ENCODE measurements at places on chromosomes 4 and X.

GRCh38 chr4:15436513-15436912, 8.7 kb downstream of the C1QTNF7 start:
- DNase-seq, result no peak

GRCh38 chr4:89904524-89904923, 9.9 kb downstream of the MMRN1 start:
- DNase-seq, result no peak

DNA sequence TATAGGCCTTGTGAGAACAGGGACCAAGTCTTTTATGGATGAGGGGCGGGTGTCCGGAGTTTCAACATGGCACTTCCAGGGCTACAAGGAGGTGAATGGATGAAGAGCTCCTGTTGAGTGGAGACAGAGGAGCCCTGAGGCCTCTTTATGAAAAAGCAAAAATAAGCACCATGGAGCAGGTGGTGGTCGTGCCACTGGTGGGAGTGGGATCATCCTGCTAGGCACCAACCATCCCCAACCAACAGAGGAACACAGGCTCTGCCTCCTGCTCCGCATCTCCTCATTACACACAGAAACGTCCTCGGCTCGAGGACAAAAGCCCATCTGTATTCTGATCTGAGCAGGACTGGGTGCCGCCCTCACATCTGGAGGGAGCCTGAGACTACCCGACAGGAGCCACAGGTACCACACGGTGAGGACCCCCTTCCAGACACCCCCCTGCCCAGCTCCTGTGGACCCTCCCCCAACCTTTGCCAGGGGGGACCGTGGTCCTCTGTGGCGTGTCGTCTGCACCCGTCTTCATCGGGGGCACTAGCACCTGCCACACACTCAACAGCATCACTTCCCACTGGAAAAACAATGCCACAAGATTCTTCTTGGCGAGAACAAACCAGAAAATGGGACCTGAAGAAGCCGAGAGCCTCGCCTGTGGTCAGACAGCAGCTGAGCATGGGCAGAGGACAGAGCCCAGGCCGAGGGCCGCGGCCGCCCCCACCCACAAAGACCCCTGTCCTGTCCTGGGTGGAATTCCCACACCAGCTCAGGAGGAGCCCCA, 3.9 kb upstream of the PDE6B start:
- DNase-seq, result no peak

- DNase-seq, result no peak
Measured at GRCh38 chr4:34845926-34846325, 1398.4 kb downstream of the ARAP2 start.

DNA sequence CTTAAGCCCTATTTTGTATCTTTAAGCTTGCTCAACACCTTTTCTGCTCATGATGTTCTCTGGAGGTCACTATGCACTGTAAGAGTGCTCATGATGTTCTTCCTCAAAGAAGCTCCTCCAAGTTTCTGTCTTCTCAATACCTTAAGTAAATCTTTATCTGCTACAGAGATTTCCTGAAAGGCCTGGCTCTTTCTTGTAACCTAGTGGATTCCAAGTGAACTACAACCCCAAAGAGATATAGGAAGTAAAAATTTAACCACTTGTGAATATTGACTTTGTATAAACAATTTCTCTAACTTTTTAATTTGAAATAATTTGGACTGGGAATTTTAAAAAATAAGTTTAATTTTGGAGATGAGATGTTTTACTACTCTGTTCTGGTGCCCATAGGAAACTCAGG, 39.3 kb upstream of the XK start:
- no peak for DNase-seq

DNA sequence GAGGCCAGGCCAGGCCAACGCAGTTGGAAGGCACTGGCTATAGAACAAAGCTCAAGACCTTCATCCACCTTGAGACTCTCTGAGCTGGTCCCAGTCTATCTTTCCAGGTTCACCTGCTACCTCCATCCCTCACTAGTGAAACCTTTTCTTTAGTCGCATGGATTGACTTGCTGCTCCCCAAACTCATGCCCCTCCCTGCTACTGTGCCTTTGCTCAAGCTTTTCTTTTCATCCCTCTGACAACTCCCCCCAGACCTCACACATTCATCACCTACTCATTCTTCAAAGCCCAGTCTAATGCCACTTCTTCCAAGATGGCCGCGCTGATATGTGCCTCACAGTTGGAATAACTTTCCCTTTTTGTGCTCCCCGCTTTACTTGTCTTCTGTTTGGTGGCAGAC, 58.0 kb downstream of the CNGA2 start:
- no peak for DNase-seq

- no peak for DNase-seq
Measured at GRCh38 chr4:54318904-54319303, 89.8 kb downstream of the PDGFRA start.

- no peak for DNase-seq
Measured at GRCh38 chr4:23972187-23972586, 82.3 kb upstream of the PPARGC1A start.

DNA sequence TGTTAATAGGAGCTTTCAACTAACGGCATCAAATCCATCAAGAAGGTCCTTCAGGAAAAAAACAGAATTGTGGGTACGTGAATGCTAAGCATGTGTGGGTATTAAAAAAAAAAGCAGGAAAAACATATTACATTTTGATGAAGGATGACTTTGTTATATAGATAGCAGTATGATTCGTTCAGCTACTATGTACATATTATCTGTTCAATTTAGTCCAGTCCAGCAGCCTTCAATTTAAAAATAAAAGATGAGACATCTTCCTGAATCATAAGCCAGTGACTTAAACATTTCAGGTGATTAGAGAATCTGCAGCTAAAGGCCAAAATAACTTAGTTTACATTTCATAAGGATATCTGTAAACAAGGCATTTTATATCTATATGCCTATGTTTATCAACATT, 63.4 kb downstream of the LCORL start:
- DNase-seq, result no peak

- no peak for DNase-seq
Measured at GRCh38 chrX:53316860-53317237, 35.5 kb upstream of the IQSEC2 start.

Measured in stimulated activated CD8-positive, alpha-beta memory T cell treated with anti-CD3 and anti-CD28 coated beads, Interleukin-15, amount 100 ng/mL, for 4 hours (primary cell).